Stimulated activated CD4-positive, alpha-beta T cell treated with anti-CD3 and anti-CD28 coated beads, TNF-alpha, amount 100 ng/mL, for 48 hours (primary cell): ENCODE measurements at places on chromosomes 12 and 14.

- DNase-seq = no peak
These were observed 204.2 kb upstream of the HMGA2 start for GRCh38 chr12:65620046-65620445.

GRCh38 chr12:9674226-9674590 is 4.7 kb downstream of the CLEC2D start:
- no peak for DNase-seq

DNA sequence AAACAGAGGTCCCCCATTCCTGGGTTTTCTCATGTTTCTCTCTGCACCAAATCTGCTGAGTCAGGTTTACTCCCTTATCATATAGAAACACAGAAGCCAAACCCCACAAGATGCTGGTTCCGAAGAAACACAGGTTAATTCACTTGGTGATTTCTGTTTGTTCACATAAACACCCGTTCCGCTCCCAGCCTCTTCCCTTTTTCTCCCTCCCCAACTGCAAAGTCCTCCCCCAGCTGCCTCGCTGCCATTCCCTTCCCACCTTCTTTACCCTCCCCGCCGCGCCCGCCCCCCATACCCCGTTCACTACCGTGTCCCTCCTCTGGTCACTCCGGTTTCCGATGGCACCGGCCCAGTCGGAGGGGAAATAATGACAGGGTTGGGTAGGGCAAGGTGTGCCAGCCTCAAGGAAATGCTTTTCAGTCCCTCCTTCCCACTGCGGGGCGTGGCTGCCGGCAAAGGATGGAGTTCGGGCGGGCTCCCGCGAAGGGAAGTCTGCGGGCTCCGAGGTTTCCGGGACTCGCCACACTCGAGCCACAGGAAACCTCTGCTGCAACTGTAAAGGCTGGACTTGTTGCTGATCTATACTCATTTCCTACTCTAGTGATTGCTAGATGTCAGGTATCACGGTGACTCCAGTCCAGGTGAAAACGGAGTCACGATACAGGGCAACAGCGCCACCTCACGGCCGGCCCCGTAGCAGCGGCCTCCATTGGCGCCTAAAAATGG is at the start of gene STYK1:
STYK1 (minus strand) TSS at position 394 of the 726 bp plus-strand sequence. CDS start 39,434 bp downstream, outside the sequence.
- peak; percentile 36 for DNase-seq

DNA sequence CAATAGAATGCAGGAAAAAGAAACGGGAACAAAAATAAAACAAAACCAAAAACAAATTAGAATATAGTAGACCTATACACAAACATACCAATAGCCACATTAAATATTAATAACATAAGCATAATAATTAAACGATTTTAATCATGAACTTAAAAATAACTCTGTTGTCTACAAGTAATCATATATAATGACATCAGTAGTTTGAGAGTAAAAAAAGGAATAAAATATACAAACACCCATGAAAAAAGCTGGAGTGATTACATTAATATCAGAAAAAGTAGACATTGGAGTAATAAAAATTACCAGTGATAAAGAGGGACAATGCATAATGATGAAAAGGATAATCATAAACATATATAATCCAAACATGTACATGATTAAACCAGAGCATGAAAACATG is 181.8 kb downstream of the ATXN7L3B start:
- DNase-seq = no peak

- no peak for DNase-seq
These were observed 45.0 kb downstream of the ARMH4 start for GRCh38 chr14:58107041-58107440.

- no peak for DNase-seq
These were observed 87.0 kb downstream of the SRRM4 start for GRCh38 chr12:119068129-119068856.

- no peak for DNase-seq
These were observed 8.9 kb upstream of the TAS2R30 start for GRCh38 chr12:11143352-11143751.

- no peak for DNase-seq
These were observed 1.7 kb downstream of the RDH16 start for GRCh38 chr12:56955631-56956256.

DNA sequence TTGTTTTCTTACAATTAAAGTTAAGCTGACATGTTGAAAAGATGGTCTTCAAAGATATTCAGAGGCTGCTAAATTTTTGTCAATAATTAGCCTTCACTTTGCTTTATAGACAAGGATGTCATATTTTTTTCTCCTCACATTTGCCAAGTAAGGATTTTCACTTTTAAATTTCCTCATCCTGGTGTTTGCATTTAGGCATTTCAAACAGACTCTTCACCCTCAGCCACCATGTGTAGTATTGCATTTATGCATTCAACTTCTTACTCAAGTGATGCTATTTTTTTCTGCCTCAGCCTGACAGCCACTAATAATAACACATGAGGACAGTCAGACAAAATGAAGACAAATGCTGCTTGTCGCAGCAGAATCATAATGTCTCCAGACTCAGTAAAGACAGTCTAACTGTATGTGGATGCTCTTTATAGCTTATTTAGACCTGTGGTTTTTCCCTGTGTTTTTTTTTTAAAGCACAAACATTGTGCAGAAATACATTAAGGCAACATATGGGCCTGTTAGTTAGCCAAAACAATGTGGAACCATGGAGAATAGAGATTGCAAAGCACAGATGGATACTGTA is 481.5 kb downstream of the NPAS3 start:
- DNase-seq = no peak

DNA sequence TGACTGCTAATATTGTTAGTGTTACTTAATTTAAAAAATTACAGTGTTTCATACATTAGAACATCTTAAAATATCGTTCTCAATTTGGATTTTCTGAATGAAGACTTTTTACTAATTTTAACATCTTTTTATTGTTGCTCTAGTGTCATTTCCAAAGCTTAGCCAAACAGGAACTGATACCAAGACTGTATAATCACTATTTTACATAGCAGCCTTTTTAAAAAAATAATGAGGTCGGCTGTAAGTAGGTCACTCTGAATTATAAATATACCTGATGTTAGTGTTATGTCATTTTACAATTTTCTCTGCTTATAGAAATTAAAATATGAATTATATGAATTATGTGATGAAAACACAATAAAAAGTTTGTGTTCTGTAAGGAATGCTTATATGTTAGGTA is 321.5 kb downstream of the TMEM117 start:
- no peak for DNase-seq

GRCh38 chr12:57191410-57191809 is 25.2 kb upstream of the NXPH4 start:
- no peak for DNase-seq

- DNase-seq = no peak
These were observed 4.5 kb downstream of the GRIN2B start for GRCh38 chr12:13976880-13977279.

DNA sequence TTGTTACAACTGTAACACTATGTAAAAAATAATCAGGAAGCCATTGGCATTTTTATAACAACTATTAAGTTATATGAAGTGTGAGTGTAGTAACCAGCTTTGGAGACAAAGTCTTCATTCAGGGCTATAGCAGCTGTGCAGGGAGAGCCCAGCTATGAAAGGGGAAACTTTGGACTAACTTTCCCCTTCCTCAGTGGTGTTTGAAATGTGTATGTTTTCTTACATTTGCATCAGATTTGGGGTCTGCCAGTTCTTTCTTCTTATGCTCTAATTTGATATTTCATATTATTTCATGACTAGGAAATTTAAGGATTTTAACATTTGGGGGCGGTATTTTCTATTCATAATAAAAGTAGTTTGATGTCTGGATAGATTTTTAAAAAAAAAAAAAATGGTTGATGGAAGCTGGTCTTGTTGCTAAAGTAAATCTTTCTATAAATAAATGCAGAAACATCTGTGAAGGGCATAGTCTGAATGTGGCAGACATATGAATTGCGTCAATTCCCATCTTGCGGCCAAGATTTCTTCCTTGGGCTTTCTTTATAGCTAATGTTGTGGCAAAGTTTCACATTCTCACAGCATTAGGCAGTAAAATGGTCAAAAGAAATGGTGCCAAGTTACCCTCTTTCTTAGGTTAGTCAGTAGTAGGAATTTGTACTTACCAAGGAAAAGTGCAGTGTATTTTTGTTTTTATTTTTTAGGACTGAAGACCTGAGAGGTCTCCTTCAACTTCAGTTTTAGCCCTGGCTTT is 35.6 kb downstream of the RASSF8 start:
- no peak for DNase-seq

GRCh38 chr12:8606890-8607289 is 5.8 kb downstream of the AICDA start:
- no peak for DNase-seq

DNA sequence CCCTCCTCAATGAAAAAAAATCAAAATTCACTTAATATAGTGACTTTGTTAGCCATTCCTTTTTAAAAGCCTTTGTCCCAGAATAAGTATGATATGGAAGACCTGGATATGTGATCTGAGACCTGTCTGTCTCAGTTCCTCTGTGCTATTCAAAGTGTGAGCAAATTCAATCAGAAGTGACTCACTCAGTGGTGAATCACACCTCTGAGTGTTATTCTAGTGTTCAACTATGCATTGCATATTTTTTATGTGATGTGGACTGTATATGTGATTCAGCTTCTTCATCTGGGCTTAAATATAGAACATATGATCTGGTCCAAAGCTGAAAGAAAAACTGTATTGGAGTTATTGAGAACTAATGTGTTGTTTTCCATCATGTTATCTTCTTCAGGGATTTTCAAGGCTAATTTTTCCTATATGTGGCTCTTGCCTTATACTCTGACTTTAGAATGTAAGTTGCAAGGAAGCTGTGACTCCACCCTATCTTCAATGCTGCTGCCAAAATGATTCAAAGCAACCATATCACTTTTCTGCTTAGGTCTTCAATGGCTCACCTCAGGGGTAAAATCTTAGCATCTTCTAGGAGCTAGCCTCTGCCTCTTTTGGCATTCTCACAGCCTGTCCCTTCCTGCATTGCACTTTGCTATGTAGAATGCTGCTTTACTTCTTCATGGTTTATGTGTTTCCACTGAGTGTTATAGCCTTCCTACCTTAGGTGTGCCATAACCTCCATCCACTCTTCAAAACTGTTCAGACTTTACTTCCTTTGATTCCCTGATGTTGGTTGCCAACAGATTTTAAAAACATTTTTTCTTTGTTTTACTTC is 169.8 kb downstream of the OTOGL start:
- DNase-seq = no peak

- DNase-seq = no peak
These were observed 179.2 kb downstream of the CACNA1C start for GRCh38 chr12:2231956-2232355.

GRCh38 chr12:131351319-131352028 is 359.4 kb upstream of the SFSWAP start:
- no peak for DNase-seq

- peak; percentile 29 for DNase-seq
These were observed 5.4 kb downstream of the PSMD9 start for GRCh38 chr12:121893961-121894460.
